T47D (cell line): ENCODE measurements at places on chromosomes 16 and 17.

DNA sequence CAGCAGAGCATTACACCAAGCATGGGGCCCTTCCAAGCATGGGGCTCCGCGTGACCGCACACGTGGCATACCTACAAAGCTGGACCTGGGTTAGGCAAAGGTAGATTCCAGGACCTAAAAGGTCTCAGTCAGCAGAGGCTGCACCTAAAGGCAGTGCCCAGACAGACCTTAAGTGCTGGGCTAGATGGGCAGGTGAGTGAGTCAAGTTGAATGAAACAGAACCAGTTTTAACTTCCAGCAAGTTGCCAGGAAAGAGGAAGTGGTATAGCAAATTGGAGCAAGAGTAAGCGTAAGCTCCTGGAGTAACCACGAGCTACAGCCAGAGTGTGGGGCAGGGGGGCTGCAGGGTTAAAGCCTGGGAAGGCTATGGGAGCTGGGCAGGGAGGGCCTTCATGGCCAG, 49.5 kb downstream of the SRCIN1 start:
- no peak for DNase-seq

- no peak for DNase-seq
These were observed 55.3 kb upstream of the MTSS2 start for GRCh38 chr16:70740914-70741782.

GRCh38 chr16:20348365-20349185, 3.9 kb downstream of the UMOD start:
- DNase-seq, result no peak

GRCh38 chr16:84607694-84608093, 10.2 kb downstream of the COTL1 start:
- DNase-seq, result no peak

GRCh38 chr16:49961089-49961488, 63.9 kb upstream of the CNEP1R1 start:
- DNase-seq, result peak; percentile 68

GRCh38 chr16:89827383-89828198, 684 bp upstream of the SPIRE2 start:
- peak; percentile 94 for DNase-seq

DNA sequence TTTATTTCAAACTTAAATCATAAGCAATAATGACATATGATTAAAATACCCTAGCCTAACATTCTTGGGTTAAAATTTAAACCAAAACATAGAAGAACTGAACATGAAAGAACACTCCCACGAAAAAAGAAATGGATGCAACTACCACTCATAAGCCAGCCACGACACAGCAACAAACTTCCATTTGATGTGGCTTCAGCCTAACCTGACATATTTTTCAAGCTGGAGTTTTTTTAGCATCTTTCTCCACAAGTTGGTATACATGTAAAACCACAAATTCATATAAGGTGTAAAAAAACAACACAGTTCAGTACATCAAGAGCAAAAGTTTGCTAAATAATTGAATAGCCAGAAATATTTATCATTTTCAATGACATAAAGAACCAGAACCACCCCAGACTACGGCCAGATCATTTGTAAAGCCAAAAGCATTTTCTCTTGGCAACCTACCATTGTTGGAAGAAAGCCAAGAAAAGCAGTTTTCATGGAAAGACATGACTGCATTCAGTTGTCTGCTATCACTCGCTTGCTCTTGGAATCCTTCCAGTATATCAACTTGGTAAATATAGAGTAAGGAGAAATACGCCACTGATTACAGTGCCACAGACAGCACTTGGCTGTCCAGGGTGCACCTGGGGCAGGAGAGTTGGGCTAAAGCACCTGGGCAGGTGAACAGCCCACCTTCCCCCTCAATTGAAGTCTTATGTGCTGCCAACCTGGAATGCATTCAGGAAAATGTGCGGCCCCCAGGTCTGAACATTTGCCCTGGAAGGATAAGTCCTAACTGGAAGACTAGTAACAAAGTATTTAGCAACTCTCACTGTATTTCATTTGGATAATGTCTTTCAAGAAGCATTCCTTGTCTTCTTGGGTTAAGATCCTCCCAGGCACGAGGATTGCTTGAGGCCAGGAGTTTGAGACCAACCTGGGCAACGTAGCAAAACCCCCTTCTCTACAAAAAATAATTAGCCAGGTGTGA, 60.5 kb downstream of the CREBBP start:
- DNase-seq, result peak; percentile 26

- no peak for DNase-seq
These were observed 1.8 kb downstream of the COG1 start for GRCh38 chr17:73194514-73195222.

DNA sequence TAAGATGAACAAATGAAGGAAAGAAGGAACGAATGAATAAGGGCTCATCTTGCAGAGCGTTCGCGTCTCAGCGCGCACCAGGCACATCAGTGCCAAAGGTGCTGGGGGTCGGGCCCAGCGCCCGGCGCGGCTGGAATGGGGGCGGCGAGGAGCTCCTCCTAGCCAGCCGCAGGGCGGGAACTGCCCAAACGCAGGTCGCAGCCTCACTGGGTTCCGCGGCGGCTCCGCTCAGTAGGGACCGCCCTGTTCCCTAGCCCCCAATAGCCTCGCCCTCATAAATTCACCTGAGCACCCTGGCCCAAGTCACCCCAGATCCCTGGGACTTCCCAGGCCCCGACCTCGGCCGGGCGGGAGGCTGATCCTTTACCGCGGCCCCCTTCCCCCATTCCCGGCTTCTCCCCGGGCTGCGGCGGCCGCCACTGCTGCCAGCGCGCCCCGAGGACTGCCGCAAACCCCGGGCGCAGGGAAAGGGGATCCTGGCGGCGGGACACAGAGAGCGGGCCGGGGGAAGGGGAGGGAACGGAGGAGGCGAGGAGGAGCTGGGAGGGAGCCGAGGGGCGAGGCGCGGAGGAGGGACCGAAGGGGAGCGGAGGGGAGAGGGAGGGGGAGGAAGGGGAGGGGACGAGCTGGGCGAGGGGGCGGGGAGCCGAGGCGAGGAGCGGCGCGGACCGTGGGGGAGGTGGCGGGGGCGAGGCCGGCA, 377 bp upstream of the CRHR1 start:
- DNase-seq, result no peak

DNA sequence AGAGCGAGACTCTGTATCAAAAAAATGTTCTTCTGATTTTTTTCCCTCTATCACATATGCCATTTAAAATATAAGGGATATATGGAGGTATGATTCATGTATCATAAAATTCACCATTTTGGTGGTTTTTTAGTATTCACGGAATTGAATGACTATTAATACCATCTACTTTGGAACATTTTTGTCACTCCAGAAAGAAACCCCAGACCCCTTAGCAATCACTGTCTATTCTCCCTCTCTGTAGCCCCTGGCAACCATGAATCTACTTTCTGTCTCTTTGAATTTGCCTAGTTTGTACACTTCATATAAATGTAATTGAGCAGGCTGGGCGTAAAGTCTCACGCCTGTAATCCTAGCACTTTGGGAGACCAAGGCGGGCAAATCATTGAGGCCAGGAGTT, 75.9 kb downstream of the PRKCA start:
- DNase-seq, result no peak

- DNase-seq, result no peak
These were observed 21.5 kb downstream of the IFT140 start for GRCh38 chr16:1590366-1590765.

- DNase-seq, result no peak
These were observed 195.8 kb upstream of the GSE1 start for GRCh38 chr16:85417156-85417860.

GRCh38 chr17:52235516-52235915, 77.0 kb upstream of the CA10 start:
- DNase-seq, result no peak

DNA sequence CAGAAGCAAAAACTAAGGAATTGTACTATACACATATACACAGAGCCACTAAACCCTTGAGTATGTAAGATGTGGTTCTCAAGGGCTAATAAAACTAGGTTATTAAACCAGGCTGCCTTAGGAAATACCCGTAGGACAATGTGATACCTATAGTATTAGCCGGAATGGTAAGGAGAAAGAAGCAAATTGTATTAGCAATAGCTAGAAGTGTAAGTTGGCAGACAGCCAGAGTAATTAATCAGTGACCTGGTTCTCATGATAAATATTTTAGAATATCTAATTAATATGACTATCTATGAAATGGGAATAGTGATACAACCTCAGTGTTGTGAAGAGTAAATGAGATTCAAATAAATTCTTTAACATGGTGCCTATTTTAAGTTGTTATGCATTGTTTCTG, 18.6 kb downstream of the GDPD1 start:
- no peak for DNase-seq

DNA sequence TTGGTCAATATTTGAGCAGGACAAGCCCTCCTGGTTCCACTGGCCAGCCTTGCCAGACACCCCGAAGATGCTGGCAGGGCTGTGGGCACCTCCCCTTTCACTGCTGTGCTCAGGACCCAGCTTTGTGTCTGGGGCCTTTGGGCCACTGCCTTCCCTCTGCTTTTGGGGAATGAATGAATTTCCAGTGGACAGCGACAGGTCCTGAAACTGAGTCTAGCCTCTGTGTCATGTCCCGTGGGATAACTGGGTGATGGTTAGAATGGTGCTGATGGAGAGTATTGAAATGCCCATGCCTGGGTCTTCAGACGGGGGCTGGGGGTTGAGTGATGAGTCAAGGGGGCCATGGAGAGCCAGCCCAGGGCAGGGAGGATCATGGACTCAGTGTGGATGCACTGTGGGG, 135.8 kb downstream of the FOXL1 start:
- DNase-seq, result peak; percentile 48

- no peak for DNase-seq
These were observed 30.8 kb downstream of the GPR139 start for GRCh38 chr16:20042848-20043247.

DNA sequence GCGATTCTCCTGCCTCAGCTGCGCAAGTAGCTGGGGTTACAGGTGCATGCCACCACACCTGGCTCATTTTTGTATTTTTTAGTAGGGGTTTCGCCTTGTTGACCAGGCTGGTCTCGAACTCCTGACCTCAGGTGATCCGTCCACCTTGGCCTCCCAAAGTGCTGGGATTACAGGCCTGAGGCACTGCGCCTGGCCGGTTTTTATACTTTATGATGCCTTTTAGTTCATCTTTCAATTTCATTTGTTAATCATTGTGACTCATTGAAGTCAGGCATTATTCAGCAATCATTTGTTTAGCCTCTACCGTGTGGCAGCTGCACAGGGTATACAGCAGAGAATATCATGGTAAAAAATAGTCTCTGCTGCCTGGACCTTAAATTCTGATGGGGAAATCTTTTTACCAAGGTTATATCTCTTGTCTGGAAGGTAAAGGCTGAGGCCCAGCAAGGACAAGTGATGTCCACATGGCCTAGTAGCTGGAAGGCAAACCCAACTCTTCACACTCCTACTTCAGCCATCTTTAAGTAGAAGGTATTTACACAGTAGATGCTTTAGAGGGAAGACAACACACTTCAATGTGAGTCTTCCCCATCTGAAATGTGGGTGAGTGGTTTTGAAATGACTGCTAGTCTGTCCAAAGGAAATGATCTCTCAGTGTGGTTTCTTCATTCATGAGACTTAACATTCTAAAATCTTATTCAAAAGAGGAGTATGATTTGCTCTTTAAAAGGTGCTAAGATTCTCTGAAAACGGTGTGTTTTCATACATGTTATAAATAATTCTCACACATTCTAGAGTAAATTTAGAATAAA, 2.4 kb downstream of the PRPSAP2 start:
- no peak for DNase-seq

- DNase-seq, result no peak
These were observed 14.5 kb upstream of the GPRC5C start for GRCh38 chr17:74417178-74418045.

DNA sequence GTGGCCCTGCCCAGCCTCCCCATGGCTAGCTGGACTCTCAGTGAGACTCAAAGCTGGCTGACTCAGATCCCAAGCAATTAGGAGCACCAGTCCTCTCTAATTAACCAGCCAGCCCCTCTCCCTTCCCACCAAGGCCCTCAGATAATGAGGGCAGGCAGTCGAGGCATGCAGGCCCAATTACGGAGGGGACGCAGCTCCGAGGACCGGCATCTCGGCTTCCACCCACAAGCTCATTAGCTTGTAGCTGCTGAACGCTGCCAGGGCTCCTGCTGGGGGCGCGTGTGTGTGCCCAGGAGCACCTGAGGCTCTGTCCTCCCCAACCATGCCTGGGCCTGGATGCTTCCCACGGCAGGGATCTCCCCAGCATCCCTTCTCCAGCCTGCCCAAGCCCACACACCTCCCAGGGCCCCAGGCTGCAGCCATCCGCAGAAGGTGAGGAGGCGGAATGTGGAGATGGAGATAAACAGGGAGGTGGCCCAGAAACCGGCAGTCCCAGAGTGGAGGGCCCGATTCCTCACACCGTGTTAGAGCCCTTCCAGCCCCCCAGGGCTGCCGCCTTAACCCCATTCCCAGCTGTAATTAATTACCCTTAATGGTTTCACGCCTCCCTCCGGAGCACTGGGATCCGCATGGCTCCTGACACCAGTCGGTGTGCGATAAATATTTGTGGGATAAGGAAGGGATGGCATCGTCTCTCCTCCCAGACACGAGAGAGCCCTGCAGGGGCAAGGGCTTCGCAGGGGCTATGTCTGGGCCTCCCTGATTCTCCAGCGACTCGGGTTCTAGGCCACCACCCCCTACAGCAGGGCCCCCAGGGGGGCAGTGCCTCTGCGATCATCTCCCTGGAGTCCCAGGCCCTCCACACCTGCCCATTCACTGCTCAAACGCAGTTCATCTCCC, 42.2 kb downstream of the RPH3AL start:
- no peak for DNase-seq

DNA sequence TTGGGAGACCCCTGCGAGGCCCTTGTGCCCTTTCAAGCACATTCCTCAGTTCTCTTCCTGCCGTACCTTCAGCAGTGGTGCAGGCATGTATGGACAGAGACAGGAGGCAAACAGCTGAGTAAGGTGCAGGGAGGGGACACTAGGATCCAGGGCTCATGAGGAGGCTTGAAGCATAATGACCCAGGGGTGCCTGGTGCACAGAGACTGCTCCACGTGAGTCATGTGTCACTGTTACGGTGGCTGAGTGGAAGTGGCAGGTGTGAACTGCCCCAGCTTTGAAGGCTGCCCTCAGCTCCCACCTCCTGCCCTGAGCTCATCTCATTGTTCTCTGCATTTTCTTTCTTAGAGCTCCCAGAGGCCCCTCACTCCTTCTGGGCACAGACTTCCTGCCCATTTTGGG, 124.8 kb downstream of the NTN1 start:
- DNase-seq, result no peak

DNA sequence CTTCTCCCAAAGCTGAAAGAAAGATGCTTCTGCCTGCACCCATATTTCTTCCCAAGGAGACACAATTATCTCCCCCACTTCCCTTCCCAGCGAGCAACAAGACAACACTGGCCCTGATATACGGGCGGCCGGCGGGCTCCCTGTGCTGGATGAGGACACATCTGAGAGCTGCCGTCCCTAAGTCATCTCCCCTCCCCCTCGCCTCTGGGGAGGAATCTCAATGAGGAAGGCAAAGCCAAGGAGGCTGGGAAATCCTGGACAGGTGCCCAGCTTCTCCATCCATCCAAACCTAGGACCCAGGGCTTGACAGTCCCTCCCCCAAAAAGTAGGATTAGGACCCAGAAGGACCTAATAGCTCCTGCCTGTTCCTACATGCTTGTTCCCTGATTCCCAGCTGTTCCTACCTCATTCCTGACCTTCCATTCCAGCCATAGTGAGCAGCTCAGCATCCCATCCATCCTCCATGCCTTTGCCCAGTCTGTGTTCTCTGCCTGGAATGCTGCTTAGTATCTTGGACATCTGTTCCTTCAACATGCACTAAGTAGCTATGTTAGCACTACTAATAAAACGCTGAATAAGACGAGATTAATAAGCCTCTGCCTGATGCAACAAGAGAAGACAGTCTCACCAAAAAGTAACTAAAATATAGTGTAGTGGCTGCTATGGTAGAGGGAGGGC, 167.9 kb downstream of the CCT6B start:
- no peak for DNase-seq
